Lung (tissue), 17 donors: ENCODE measurements at places on chromosomes 1 and 21. TPM values are rescaled to one million over a fixed set of nuclear protein-coding genes. Genes with fewer than 3 reads are reported as not detected.
A peak's percentile ranks its signal among the peaks of the same experiment; 100 is the strongest.

DNA sequence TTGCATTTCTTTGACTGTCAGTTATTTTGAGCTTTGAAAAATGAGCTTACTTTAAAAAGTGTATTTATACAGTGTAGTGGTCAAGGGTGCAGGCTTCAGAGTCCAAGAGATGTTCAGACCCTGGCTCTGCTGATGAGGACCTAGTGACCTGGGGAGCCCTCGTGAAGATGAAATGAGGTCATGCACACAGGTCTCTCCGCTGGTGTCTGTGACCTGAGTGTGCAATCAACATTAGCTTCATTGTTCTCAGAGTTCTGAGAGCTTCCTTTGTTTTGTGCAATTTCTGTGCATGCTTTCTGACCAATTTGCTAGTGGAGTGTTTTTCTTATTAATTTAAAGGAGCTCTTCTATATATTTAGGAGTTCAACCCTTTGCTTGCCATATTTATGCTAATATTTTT is 71.3 kb downstream of the RIPK4 start:
- H3K27ac ChIP-seq: no peak overlapping the region
- no peaks in the 10 kb centered on the region for H3K4me1 ChIP-seq
- H3K27me3 ChIP-seq: peaks cover 2% of the 10 kb centered on the region
- no peaks in the 10 kb centered on the region for H3K36me3 ChIP-seq

The CRABP2 gene
- total RNA-seq: 5.8 TPM

GRCh38 chr1:156963621-156964020 is 43.2 kb downstream of the LRRC71 start:
- no peak for DNase-seq
- no peak overlapping the region for H3K4me3 ChIP-seq
- H3K36me3 ChIP-seq: peaks cover 32% of the 10 kb centered on the region
- peak overlapping the region; percentile 13 for H3K27ac ChIP-seq
- H3K27me3 ChIP-seq: no peaks in the 10 kb centered on the region
- no peaks in the 10 kb centered on the region for H3K4me1 ChIP-seq

- no peak overlapping the region for H3K4me3 ChIP-seq
- no peaks in the 10 kb centered on the region for H3K4me1 ChIP-seq
- no peak for DNase-seq
- H3K27ac ChIP-seq: no peak overlapping the region
- no peaks in the 10 kb centered on the region for H3K27me3 ChIP-seq
These were observed 30.4 kb downstream of the RAP1GAP start for GRCh38 chr1:21638531-21639341.

GRCh38 chr21:27321791-27322190 is 354.9 kb upstream of the ADAMTS5 start:
- no peak overlapping the region for H3K4me3 ChIP-seq
- no peaks in the 10 kb centered on the region for H3K27me3 ChIP-seq
- H3K27ac ChIP-seq: no peak overlapping the region
- H3K36me3 ChIP-seq: no peaks in the 10 kb centered on the region
- no peaks in the 10 kb centered on the region for H3K4me1 ChIP-seq

DNA sequence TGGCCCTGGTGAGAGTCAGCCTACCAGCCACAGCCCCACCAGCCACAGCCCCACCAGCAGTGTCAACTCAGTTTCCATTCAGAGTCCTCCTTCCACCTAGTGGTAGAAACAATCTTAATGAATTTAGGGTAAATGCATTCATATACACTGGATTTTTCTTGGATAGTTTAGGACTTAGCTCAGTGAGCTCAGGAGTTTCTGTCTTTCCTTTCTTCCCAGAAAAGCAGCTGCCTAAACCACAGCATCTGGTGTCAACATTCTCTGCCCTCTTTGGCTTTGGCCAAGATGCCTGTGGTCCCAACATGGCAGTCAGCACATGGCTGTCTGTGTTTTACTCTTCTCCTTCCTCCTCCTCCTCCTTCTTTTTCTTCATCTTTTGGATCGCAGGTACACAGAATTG is 94.0 kb downstream of the CLIC6 start:
- H3K36me3 ChIP-seq: no peaks in the 10 kb centered on the region
- DNase-seq: no peak
- no peak overlapping the region for H3K27ac ChIP-seq
- no peaks in the 10 kb centered on the region for H3K27me3 ChIP-seq

DNA sequence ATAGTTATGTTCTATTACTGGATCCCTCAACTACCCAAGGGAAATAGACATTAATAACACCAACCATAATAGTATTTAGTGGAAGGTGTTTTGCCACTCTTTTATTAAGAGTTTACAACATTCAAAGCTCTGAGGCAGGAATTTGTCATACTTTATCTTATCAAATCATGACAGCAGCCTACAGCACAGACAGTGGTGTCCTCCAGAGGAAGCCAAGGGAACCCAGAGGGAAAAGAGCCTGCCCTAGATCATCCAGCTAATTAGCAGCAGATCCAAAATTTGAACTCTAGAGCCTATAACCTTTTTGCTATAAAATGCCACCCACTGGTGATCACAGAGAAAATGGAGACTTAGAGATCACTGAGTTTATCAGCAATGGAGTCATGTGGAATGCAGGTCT is 18.2 kb downstream of the VAV3 start:
- H3K27ac ChIP-seq: no peak overlapping the region
- DNase-seq: no peak
- H3K36me3 ChIP-seq: no peaks in the 10 kb centered on the region
- H3K4me3 ChIP-seq: no peak overlapping the region

The SLC44A5 gene
- total RNA-seq: 1.6 TPM

GRCh38 chr1:90502696-90503095 is 214.4 kb downstream of the BARHL2 start:
- no peaks in the 10 kb centered on the region for H3K4me1 ChIP-seq
- H3K27ac ChIP-seq: no peak overlapping the region
- H3K4me3 ChIP-seq: no peak overlapping the region
- DNase-seq: no peak

- no peaks in the 10 kb centered on the region for H3K27me3 ChIP-seq
- no peak overlapping the region for H3K27ac ChIP-seq
- H3K4me3 ChIP-seq: no peak overlapping the region
- DNase-seq: no peak
- no peaks in the 10 kb centered on the region for H3K4me1 ChIP-seq
These were observed 47.9 kb upstream of the GNG4 start for GRCh38 chr1:235697508-235697907.

- H3K27ac ChIP-seq: peak overlapping the region; percentile 23
- DNase-seq: no peak
- no peak overlapping the region for H3K4me3 ChIP-seq
- peaks cover 2% of the 10 kb centered on the region for H3K36me3 ChIP-seq
- peaks cover 22% of the 10 kb centered on the region for H3K4me1 ChIP-seq
These were observed 16.2 kb downstream of the SLC2A1 start for GRCh38 chr1:42942444-42942843.

The RHBG gene
- 0.18 TPM for total RNA-seq

DNA sequence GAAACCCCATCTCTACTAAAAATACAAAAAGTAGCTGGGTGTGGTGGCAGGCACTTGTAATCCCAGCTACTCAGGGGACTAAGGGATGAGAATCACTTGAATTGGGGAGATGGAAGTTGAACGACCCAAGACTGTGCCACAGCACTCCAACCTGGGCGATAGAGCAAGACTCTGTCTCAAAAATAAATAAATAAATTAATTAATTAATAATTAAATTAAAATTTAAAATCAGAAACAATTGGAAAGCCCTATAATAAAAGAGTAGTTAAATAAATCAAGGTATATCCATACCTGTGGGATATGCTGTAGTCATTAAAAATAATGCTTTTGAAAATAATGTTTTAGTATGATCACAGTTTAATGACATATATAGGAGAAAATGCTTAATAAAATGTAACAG is 15.6 kb upstream of the DDAH1 start:
- no peaks in the 10 kb centered on the region for H3K4me1 ChIP-seq
- no peaks in the 10 kb centered on the region for H3K36me3 ChIP-seq
- H3K27me3 ChIP-seq: no peaks in the 10 kb centered on the region
- no peak overlapping the region for H3K27ac ChIP-seq
- no peak for DNase-seq
- no peak overlapping the region for H3K4me3 ChIP-seq

The UBXN10 gene
- 19.2 TPM for total RNA-seq

- no peaks in the 10 kb centered on the region for H3K36me3 ChIP-seq
- H3K4me1 ChIP-seq: peaks cover 9% of the 10 kb centered on the region
- DNase-seq: no peak
These were observed 57.4 kb downstream of the DNTTIP2 start for GRCh38 chr1:93821423-93822144.

DNA sequence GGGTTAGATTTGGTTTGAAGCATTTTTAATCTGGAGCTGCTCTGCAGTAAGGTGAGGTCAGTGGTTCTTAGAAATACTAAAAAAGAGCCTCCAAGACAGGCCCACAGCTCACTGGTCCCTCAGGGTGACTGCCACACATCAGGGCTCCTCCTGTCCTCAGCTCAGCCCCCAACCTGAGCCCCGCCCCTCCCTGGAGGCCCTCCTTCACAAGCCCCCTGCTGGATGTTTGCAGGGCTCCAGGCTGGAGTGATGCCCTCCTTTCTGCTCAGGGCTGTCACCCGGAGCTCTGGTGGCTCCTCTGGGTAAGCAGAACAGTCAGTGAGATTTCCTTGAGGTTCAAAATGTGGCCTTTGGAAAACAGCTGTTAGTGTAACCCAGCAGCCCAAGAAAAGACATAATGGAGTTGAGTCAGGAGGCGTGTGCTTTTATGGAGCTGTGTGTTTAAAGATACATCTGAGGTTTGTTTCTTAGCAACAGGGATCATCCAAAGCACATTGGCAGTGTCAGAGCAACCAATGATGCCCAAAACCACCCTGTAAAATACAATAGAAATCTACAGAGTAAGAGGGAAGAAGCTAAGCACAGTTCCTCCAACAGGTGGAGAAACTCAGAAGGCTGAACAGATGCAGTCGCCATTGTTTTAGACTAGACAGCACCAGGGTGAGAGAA is 21.4 kb downstream of the STUM start:
- no peak overlapping the region for H3K27ac ChIP-seq
- no peak for DNase-seq
- no peak overlapping the region for H3K4me3 ChIP-seq

The KRTAP19-3 gene
- total RNA-seq: not detected

GRCh38 chr1:200252531-200252930 is 157.3 kb downstream of the ZNF281 start:
- H3K4me1 ChIP-seq: no peaks in the 10 kb centered on the region
- H3K36me3 ChIP-seq: no peaks in the 10 kb centered on the region
- H3K4me3 ChIP-seq: no peak overlapping the region
- peaks cover 1% of the 10 kb centered on the region for H3K27me3 ChIP-seq
- H3K27ac ChIP-seq: no peak overlapping the region

The PTPRU gene
- total RNA-seq: 22.6 TPM
